Dermis lymphatic vessel endothelial cell (primary cell): ENCODE measurements at places on chromosomes 4 and X. TPM values are rescaled to one million over a fixed set of nuclear protein-coding genes. Genes with fewer than 3 reads are reported as not detected.

The CDKN2AIP gene
- total RNA-seq = 15.3 and 20.2 TPM in 2 replicates

The P2RY4 gene
- total RNA-seq = 0.09 TPM in 1 of 2 replicates, not detected in the other

The UGT2B17 gene
- not detected in 2 replicates for total RNA-seq

The CT45A5 gene
- total RNA-seq = not detected in 2 replicates

The SUPT20HL1 gene
- total RNA-seq = not detected in 2 replicates

The CCDC110 gene
- 0.43 and 0.60 TPM in 2 replicates for total RNA-seq

The IL15 gene
- total RNA-seq = 0.52 and 2.1 TPM in 2 replicates

The PRDM8 gene
- 2.4 and 2.7 TPM in 2 replicates for total RNA-seq

The ZFX gene
- 46.8 and 74.9 TPM in 2 replicates for total RNA-seq

The MAB21L2 gene
- 0.22 and 0.60 TPM in 2 replicates for total RNA-seq

The AWAT2 gene
- 0.17 and 0.43 TPM in 2 replicates for total RNA-seq

The GATB gene
- total RNA-seq = 8.6 and 9.3 TPM in 2 replicates

The C4orf36 gene
- 0.22 and 0.52 TPM in 2 replicates for total RNA-seq

The MCTS1 gene
- 25.2 and 29.3 TPM in 2 replicates for total RNA-seq

The DIPK2B gene
- total RNA-seq = 55.9 and 62.7 TPM in 2 replicates

The SPANXD gene
- not detected in 2 replicates for total RNA-seq

The IL21 gene
- total RNA-seq = not detected in 2 replicates

The SLC2A9 gene
- 1.2 and 1.4 TPM in 2 replicates for total RNA-seq

The NEK1 gene
- total RNA-seq = 5.2 and 5.9 TPM in 2 replicates

The HSD17B13 gene
- under 0.01 and 0.09 TPM in 2 replicates for total RNA-seq

The SPANXA1 gene
- not detected in 2 replicates for total RNA-seq

The OTUD6A gene
- not detected in 2 replicates for total RNA-seq

The CT47B1 gene
- total RNA-seq = not detected in 2 replicates

The TMEM271 gene
- not detected in 2 replicates for total RNA-seq

The PGAM4 gene
- 0.11 TPM in 1 of 2 replicates, not detected in the other for total RNA-seq

The DDX53 gene
- under 0.01 TPM in 1 of 2 replicates, not detected in the other for total RNA-seq

The DCAF8L2 gene
- not detected in 2 replicates for total RNA-seq
